HuH-7 (cell line): ENCODE measurements at places on chromosomes 4 and X.
A peak's percentile ranks its signal among the peaks of the same experiment; 100 is the strongest.

DNA sequence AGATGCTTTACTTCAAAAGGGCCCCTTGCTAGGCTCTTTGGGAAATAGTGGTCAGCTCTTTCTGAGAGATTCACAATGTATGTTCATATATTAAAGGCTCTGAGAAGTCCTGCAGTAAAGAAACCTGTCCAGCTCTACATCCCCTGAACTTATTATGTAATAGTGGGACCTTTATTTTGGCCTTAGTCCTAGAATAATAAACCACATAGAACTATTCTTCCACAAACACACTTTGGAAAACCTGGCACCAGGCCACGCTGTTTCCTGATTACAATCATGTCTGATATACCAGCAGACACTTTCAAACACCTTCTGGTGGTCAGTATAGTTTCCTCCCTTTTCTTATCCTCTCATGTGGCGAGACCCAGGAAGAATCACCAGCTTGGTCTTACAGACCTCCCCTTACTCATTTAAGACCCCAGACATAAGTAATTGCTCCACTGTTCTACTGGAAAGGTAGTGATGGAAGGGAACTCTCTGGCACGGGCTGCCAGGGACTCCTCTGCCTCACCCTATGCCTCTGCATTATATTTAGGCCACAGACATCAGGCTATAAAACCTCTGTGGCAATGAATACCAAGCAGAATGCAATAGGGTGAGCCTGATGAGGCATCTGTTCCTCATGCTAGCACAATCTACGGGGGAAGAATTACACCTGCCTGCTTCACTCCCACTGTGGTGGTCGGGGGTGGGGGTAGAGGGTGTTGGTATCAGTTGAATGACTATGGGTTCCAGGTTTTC is 5.7 kb upstream of the PPEF1 start:
- no peak for DNase-seq

- no peak for DNase-seq
Measured at GRCh38 chr4:51840781-51841180, 2.2 kb upstream of the DCUN1D4 start.

GRCh38 chr4:1402021-1402515 is 4.2 kb downstream of the NKX1-1 start:
- no peak for DNase-seq

DNA sequence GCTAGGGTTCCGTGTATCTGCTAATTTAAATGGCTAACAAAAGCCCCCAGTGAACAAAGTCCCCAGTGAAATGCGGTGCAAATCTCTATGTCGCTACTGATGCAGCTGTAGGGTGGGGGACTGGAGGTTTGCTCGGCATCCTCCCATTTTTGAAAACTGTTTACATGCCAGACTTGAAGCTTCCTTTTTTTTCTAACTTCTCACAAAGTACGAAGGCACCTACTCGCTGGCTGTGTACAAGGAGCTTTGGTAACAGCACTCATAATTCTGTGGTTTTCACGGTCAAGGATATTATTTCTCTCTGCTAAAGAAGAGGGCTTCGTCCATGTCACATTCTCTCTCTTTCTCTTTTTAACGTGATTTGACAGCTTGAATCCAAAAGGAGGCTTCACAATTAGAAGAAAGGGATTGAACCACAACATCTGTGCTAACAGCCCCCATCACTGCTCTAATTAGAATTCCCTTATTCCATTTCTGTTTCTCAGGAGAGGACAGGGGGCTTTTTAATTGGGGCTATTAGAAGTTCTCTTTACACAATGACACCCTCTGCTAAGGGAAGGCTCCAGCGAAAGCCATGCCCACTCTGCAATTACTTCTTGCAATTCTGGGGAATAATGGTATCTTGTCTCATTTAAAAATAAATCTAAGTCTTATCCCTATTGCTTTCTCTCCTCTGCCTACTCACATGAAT is 46.7 kb downstream of the TMEM156 start:
- no peak for DNase-seq

GRCh38 chr4:172740434-172740833 is 428.2 kb upstream of the GALNT7 start:
- DNase-seq, result no peak

DNA sequence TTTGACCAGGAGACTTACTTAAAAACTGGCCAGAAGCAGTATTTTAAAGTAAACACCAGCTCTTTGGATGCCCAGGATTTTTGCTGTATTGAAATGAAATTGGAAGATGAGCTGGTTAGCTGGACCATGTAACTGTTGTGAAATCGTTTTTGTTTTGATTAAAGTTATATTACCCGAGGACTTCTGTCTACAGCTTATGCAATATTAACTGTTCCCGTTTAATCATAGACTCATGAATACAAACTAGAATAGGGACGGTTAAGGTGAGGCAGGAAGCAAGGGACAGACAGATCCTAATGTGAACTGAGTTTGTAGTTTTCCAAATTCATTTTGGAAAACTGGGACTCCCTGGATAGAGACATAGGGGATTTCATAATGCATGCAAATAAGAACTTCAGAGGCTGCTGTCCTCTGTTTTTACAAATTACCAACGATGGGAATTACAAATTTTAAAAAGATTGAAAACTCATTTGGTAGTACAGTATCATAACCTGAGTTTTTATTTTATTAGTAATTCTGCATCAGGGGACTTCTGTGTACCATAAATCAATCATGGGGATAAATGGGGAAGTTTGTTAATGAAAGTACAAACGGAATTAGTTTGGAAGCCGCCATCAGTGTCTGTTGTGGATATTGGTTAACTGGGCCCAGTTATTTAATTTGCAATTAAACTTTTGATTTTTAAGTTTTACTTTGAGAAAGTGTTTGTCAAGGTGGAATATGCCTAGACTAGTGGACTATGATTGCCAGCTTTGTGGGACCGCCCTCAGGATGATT is 304.4 kb downstream of the AFF2 start:
- DNase-seq, result no peak

- no peak for DNase-seq
Measured at GRCh38 chrX:7155163-7155562, 7.2 kb upstream of the PUDP start.

DNA sequence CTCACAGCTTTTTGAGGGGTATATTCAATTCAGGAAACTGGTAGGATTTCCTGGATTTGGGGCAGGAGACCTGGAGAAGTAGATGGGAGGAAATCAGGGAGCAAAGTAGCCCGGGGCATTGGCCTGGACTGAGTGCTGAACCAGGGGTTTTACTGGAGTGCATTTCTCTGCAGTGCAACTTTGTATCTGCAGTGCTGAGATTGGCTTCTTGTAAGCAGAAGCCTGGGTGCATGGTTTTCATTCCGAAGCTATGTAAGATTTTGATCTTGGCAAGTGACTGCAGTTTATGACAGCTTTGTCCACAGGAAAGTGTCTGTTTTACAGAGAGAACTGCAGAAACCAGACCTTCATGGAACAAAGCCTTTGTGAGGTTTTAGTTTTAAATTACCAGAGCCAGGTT is 158.3 kb downstream of the SPCS3 start:
- no peak for DNase-seq

GRCh38 chrX:124388562-124388961 is 42.2 kb downstream of the SH2D1A start:
- DNase-seq, result peak; percentile 10

GRCh38 chrX:121569609-121570008 is 522.2 kb downstream of the GLUD2 start:
- DNase-seq, result no peak

DNA sequence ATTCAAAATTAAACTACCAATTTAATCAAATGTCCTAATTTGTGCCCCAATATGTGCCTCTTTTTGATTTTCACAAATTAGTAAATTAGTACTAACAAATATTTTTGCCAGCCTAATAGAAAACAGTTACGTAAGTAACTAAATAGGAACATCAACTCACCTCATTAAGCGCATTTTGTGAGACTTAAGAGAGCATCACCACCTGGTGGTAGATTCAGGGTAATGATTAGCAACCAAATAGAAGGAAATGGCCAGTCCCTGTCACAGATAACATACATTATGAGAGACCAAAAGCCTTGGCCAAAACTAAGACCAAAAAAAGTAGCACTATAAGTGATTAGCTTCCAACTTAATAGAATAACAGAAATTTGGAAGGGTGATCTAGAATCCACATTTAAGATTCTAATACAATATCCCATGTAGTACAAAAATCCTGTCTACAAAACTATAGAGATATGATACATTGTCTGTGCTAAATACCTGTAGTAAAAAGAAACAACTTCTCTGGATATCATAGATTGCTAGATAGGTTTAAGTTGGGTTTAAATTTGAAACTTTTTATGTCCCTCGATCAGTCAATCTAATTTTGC is 46.7 kb downstream of the C4orf46 start:
- DNase-seq, result peak; percentile 13

DNA sequence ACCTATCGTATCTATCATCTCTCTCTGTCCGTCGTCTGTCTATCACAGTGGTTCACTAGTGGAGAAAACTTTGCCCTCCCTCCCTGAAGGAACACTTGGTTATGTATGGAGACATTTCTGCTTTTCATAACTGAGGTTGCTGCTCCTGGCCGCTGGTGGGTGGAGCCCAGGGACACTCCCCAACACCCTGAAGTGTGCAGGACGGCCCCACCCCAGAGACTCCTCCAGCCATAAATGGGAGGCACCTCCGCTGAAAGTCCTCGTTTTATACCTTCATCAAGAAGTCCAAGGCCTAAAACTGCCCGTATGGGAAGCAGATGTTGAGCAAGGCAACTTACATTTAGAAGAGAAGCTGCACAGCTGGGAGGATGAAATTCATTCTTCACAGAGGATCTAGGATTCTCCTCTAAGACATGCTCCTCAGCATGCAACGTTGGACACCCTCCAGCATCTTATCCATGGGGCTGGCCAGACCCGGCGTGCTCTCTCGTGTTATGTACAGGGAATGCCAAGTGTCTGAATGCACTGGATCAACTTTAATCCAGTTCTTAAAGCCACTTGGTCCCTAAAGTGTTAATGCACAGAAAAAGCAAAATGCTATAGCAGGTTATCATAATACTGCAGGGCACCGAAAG is 43.5 kb downstream of the PRKX start:
- DNase-seq, result no peak

GRCh38 chrX:46643636-46644035 is 70.1 kb downstream of the CHST7 start:
- no peak for DNase-seq

DNA sequence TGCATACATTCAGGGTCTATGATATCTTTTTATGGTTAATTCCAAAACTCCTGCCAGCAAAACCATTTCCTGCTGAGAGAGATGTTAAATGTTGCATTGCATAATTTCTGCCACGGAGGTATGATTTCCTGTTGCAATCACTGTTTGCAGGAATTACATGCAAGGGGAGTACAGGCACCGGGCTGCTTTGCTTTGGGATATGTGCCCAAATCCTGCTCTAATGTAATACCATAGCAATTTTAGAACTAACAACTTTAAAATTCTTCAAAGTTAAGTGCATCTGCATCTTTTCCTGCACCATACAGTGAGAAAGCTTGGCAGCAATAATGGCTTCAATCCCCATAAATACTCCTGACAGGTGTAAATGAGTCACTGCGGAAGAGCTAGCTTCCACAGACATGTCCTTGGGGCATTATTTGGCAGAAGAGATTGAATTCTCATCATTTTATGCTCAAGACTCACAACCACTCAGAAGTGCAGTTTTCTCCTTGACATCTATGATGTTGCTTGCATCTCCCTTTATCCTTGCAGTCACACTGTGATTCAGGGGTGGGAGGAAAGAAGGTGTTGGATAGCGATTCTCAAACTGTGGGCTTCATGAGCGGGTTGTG is 29.6 kb downstream of the TRIM2 start:
- DNase-seq, result peak; percentile 44

DNA sequence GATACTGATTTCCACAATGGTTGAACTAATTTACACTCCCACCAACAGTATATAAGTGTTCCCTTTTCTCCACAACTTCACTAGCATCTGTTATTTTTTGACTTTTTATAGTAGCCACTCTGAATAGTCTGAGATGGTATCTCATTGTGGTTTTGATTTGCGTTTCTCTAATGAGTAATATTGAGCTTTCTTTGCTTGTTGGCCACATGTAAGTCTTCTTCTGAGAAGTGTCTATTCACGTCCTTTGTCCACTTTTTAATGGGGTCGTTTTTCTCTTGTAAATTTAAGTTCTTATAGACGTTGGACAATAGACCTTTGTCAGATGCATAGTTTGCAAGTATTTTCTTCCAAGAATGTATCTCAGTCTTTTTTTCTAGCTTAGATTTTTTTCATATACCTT is 10.0 kb downstream of the FBXW7 start:
- DNase-seq, result no peak

DNA sequence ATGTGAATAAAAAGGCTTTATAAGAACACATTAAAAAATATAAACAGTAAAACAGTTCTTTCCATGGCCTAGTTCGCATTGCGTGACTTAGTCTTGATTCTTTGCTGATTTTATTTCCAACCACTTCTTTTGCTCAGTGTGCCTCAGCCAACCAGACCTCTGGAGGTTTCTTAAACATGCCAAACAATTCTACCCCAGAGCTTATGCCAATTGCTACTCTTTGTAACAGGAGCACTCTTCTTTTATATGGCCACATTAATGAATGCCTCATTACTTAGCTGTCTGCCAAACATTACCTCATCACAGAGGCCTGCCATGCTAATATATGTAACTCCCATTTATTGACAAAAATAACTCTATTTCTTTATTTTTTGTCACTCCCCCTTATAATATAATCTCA is 202.3 kb downstream of the NDST4 start:
- no peak for DNase-seq

DNA sequence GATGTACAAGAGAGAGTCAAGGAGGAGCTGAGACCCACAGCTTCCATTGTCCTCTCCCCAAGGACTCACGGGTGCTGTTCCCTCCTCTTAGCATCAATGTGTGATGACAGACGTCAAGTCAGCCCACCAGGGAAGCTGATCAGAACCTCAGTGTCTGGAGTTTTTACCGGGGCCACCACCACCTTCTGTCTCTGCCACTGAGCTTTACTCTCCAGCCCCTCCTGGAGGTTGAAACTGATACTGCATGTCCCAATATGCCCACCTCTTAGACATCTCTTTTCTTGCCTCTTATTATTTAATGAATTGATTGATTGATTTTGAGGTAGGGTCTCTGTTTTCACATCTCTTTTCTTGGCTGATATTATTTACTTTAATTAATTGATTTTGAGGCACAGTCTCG is 10.3 kb upstream of the AKAP17A start:
- peak; percentile 30 for DNase-seq

GRCh38 chrX:49754233-49754857 is 58.6 kb upstream of the PAGE1 start:
- peak; percentile 32 for DNase-seq

GRCh38 chr4:75939890-75940691 is 722 bp downstream of the NAAA start:
- peak; percentile 79 for DNase-seq

DNA sequence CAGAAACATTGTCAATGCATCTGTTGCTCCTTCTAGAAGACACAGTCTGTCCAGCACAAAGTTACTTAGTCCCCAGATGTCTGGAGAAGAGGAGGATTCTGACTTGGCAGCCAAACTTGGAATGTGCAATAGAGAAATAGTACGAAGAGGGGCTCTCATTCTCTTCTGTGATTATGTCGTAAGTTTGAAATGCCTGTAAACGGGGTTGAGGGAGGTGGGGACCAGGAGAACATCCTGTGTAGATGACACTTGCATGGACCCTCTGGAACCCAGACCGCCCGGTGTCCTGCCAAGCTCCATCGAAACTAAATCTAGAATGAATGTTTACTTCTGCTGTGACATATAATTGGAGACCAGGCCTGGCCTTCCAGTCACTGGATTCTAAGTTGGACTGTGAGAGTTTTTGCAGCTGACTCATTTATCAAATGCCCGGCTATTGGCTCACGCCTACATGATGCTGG is 45.0 kb upstream of the MSANTD1 start:
- no peak for DNase-seq
